ENCODE measurements at places on chromosomes 12 and 14.

- DNase-seq = no peak
These were observed 393.0 kb downstream of the FSCB start for GRCh38 chr14:44113769-44114730.

DNA sequence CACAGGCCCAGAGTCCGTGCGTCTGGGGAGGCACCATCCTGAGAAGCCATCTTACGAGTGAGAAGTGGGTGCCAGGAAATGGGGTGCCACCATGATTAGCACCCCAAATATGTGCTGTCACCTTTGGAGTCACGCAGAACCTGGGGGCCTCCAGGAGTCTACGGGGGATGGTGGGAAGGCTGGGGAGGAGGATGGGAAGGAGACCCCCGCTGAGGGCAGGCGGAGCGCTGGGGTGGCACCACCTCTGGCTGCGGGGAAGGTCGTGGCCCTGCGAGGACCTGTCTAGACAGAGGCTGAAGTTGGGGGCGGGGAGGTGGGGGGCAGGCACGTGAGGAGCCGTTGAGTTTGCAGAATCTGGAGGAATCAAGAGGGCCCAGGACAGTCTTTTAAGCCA is 42.6 kb upstream of the FBRSL1 start:
- DNase-seq = no peak

- no peak for DNase-seq
These were observed 48.5 kb downstream of the PITPNM2 start for GRCh38 chr12:123102366-123102765.

DNA sequence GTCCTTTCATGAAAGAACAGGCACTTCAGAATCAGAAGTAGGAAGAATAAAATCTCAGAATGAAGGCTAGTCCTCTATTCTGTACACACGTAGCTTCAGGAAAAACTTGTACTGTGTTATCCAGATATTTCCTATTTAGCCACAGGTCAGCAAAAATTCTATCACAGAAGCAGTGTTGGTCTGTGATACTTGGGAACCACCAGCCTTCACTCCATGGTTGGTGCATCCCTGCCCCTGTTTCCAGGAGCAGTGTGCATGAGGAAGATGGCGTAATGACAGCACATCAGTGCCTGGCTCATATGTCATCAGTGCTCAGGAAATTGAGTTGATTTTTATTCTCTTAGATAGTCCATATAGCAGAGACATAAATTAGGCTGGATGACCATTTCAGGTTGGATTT is 87.7 kb downstream of the SAMD4A start:
- no peak for DNase-seq

GRCh38 chr14:105488781-105489541 is 2.1 kb upstream of the TEDC1 start:
- DNase-seq = no peak

GRCh38 chr12:95989504-95990123 is 6.5 kb downstream of the HAL start:
- DNase-seq = no peak

Measured in RCC 7860 (cell line).